ENCODE measurements at places on chromosomes 6 and 20. TPM values are rescaled to one million over a fixed set of nuclear protein-coding genes. Genes with fewer than 3 reads are reported as not detected.

MSH5 gene
- 22.4 TPM for total RNA-seq

RIMS4 gene
- total RNA-seq: 0.12 TPM

MUC21 gene
- total RNA-seq: not detected

DNA sequence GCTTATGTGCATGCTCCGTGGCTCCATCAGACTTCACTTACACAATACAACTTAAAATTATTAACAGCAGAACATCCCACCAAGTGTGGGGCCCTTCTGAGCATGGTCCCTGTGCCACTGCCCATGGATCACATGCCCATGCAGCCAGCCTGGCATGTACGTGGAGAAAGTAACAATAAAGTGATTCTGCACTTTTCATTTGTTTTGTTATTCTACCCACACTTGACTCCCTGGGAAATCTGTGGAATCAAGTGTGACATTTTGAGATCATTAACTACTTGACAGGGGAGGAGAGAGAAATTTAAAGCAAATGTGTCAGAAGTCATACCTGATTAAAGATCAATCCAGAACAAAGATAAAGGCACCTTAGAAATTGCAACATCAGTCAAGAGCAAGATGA lies 112.0 kb downstream of the ISM1 start:
- DNase-seq: no peak

DNA sequence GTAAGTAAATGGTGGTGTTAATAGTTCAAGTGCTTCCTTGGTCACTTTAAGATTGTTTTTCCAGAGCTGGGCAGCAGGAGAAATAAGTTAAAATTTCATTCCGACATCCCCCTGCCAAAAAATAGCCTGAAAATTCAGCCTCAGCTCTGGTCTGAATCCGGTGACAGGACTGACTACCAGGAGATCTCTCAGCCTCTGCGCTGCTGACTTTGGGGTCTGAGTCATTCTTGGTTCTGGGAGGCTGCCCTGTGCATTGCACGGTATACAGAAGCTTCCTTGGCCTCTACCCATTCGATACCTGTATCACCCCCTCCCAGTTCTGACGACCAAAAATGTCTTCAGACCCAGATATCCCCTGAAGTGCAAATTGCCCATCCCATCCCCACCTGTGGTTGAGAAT lies 36.3 kb upstream of the TFAP2C start:
- DNase-seq: no peak
